ENCODE measurements at places on chromosomes 6 and 20.

GRCh38 chr20:4468114-4468513 is 253.6 kb upstream of the PRND start:
- no peak for DNase-seq

- DNase-seq, result no peak
Measured at GRCh38 chr6:53412751-53413150, 64.0 kb upstream of the ELOVL5 start.

- DNase-seq, result no peak
Measured at GRCh38 chr6:106547601-106548453, 81.5 kb downstream of the RTN4IP1 start.

GRCh38 chr6:31701666-31702404 is 1.3 kb downstream of the ABHD16A start:
- no peak for DNase-seq
